M059J (cell line): ENCODE measurements at places on chromosomes 6 and 20. TPM values are rescaled to one million over a fixed set of nuclear protein-coding genes. Genes with fewer than 3 reads are reported as not detected.

- DNase-seq: no peak
Observed at GRCh38 chr6:168735268-168735949, 294.4 kb downstream of the SMOC2 start.

- DNase-seq: no peak
Observed at GRCh38 chr6:163077134-163077533, 337.4 kb upstream of the QKI start.

DNA sequence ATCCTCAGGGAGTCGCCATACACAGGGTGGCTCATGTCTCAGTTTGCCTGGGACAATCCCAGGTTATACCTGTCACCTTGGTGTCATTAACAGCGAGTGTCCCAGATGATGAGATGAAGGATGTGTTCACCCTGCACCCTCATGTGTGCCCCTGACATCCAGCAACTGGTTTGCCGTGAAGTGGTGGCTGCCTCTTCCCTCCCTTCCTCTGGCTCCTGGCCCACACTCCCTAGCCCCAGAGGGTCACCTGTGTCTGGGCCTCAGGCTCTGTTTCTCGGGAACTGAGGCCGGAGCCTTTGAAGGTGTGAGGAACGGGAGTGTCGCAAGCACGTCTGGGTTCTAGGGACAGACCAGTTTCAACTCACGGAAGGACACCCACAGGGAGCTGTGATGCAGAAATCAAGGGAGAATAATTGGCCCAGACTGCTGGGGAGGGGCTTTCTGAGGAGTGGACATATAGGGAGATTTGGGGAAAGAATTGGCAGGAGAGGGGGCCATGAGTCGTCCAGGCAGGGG is 35.8 kb upstream of the PHACTR3 start:
- DNase-seq: no peak

The TULP1 gene
- not detected in 2 replicates for total RNA-seq

The KCNQ5 gene
- total RNA-seq: 3.2 and 4.8 TPM in 2 replicates

The DAAM2 gene
- total RNA-seq: 0.39 and 1.3 TPM in 2 replicates

The HLA-DRB5 gene
- total RNA-seq: not detected in 2 replicates

The MUCL3 gene
- not detected in 2 replicates for total RNA-seq
